ENCODE measurements at places on chromosomes 1 and 21. TPM values are rescaled to one million over a fixed set of nuclear protein-coding genes. Genes with fewer than 3 reads are reported as not detected.
A peak's percentile ranks its signal among the peaks of the same experiment; 100 is the strongest.

- no peak for DNase-seq
These were observed 8.1 kb downstream of the NFASC start for GRCh38 chr1:204878621-204879234.

RAB25 gene
- total RNA-seq, result not detected

DNA sequence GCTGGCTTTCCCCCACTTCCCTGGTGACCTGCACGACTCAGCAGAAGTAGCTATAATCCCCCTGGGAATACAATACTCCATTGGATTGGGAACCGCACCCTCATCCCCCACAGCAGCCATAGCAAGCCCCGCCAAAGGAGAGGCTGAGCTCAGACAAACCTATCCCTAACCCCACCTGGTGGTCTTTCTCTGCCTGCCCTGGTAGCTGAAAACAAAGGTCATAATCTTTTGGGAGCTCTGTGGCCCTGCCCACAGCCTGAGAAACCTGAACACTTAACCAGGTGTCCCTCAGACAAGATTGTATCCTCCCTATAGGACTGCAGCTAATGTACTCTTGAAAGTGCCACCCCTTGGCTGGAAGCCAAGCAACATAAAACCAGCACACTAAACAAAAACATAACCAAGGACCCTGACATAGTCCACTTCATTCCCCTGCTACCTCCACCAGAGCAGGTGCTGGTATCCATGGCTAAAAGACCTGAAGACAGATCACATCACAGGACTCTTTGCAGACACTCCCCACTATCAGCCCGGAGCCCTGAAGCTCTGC is 71.6 kb upstream of the RUNX1 start:
- no peak for DNase-seq

DNA sequence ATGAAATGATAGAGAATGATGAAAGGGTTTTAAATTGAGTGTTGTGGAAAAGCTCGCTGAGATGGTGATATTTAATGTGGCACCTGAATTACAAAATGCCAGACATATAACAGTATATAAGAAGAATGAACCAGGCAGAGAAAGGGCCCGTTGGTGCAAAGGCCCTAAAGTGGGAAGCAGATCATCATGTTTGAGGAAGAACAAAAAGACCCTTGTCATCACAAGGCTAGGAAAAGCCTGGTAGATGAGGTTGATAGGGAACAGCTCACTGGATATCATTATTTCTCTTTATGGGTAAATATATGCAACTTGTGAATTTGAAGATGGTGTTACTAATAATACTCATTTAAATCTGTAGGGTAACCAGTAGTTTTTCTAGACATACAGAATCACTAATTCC is 11.0 kb downstream of the RAP1A start:
- DNase-seq, result no peak

GRCh38 chr1:4108758-4109627 is 208.9 kb upstream of the C1orf174 start:
- DNase-seq, result peak; percentile 70

DNA sequence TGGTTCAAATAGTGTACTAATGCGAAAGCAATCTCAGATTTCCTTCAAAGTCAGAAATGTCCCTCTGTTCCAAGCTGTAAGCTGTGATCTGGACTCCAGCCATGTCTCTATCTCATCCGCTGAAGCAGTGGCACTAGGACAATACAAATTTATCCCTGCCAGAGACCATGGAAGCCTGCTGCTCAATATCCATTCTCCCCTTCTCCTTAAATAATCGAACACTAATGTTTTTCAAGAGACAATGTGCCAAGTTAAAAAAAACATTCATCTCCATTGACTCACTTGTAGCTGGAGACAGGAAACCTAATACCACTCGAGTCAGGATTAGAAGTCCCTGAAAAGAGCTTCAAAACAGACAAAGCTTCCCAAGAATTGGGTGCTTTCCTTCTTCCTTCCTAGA is 38.5 kb upstream of the PGBD5 start:
- DNase-seq, result no peak

CDC7 gene
- 1.2 TPM for total RNA-seq
